Psoas muscle (tissue), 8 donors: ENCODE measurements at places on chromosomes 13 and 19. TPM values are rescaled to one million over a fixed set of nuclear protein-coding genes. Genes with fewer than 3 reads are reported as not detected.
A peak's percentile ranks its signal among the peaks of the same experiment; 100 is the strongest.

KLK8 gene
- not detected for total RNA-seq

DHX34 gene
- 10.0 TPM for total RNA-seq

CEBPA gene
- 9.8 TPM for total RNA-seq

ZNF432 gene
- 3.1 TPM for total RNA-seq

CLEC4G gene
- total RNA-seq, result 0.69 TPM

GRCh38 chr13:29902632-29903305 lies 52.4 kb upstream of the UBL3 start:
- H3K27me3 ChIP-seq, result no peaks in the 10 kb centered on the region
- no peak for DNase-seq
- H3K4me3 ChIP-seq, result no peak overlapping the region
- no peaks in the 10 kb centered on the region for H3K4me1 ChIP-seq
- H3K36me3 ChIP-seq, result no peaks in the 10 kb centered on the region
- no peak overlapping the region for H3K27ac ChIP-seq

GRCh38 chr13:47546391-47547225 lies 454.5 kb downstream of the SUCLA2 start:
- H3K36me3 ChIP-seq, result no peaks in the 10 kb centered on the region
- no peak for DNase-seq
- no peak overlapping the region for H3K4me3 ChIP-seq
- no peak overlapping the region for H3K27ac ChIP-seq
- H3K27me3 ChIP-seq, result no peaks in the 10 kb centered on the region
- no peaks in the 10 kb centered on the region for H3K4me1 ChIP-seq

- H3K36me3 ChIP-seq, result no peaks in the 10 kb centered on the region
- no peak overlapping the region for H3K4me3 ChIP-seq
- H3K27ac ChIP-seq, result no peak overlapping the region
- DNase-seq, result no peak
Measured at GRCh38 chr19:9943744-9944143, 7.4 kb upstream of the OLFM2 start.

DNA sequence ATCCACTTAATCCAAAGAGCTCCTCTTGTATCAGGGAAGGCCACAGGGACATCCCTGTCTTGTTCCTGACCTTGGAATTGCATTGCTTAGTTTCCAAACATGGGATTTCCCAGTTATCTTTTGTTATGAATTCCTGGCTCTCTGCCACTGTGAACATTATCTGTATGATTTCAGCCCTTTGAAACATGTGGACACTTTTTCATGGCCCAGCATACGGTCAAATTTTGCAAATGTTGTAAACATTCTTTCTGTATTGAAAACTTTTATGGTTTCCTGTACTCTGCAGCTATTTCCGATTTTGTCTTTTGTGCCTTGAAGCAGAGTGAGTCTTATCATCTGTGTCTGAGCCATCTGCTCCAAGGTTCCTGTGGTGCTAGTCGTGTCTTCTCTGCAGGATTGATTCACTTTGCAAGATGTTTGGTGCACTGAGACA lies 4.5 kb upstream of the CFAP97D2 start:
- no peaks in the 10 kb centered on the region for H3K27me3 ChIP-seq
- no peak overlapping the region for H3K4me3 ChIP-seq
- no peaks in the 10 kb centered on the region for H3K36me3 ChIP-seq
- no peak for DNase-seq
- H3K27ac ChIP-seq, result no peak overlapping the region

DNA sequence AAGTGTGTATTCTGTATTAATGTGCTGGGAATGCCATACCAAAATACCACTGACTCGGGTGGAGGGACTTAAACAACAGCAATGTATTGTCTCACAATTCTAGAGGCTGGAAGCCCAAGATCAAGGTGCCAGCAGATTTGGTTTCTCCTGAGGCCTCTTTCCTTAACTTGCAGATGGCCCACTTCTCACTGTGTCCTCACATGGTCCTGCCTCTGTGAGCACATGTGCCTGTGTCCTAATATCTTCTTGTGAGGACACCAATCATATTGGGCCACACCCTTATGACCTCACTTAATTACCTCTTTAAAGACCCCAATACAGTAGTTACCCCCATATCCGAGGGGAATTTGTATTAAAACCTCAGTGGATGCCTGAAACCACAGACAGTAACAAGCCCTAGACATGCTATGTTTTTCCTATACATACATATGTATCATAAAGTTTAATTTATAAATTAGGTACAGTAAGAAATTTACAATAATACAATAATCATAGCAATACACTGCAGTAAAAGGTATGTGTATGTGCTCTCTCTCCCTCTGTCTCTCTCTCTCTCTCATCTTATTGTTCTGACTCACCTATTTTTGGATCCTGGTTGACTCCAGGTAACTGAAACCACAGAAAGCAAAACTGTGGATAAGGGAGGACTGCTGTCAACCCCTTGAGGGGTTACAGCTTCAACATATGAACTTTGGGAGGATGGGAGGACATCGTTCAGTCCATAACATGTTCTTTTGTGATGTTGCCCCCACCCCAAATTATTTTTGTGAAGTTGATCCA lies 174.3 kb downstream of the IRS2 start:
- no peaks in the 10 kb centered on the region for H3K4me1 ChIP-seq
- no peak for DNase-seq
- no peak overlapping the region for H3K4me3 ChIP-seq

DNA sequence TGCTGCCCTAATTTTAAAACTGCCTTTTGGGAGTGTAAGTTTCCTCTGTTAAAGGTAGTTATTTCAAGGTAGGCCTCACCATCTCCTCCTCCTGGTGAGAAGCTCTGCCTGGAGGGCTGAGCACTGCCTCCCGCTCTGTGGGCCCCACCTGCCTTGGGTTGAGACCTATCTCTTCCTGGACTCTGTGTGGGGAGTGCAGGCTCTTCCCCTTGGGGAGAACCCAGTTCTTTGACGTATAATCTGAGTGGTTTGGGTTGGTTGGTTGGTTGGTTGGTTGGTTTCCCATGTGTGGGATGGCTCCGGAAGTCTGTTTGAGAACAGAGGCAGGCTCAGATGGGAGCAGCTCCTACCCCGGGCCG lies 39.1 kb downstream of the ACTN4 start:
- no peaks in the 10 kb centered on the region for H3K36me3 ChIP-seq
- H3K4me3 ChIP-seq, result no peak overlapping the region
- peak overlapping the region; percentile 98 for H3K27ac ChIP-seq
- H3K27me3 ChIP-seq, result no peaks in the 10 kb centered on the region
- H3K4me1 ChIP-seq, result peaks cover 76% of the 10 kb centered on the region

- no peak for DNase-seq
- no peaks in the 10 kb centered on the region for H3K36me3 ChIP-seq
- no peak overlapping the region for H3K27ac ChIP-seq
- no peaks in the 10 kb centered on the region for H3K4me1 ChIP-seq
Measured at GRCh38 chr19:56261145-56261544, 11.4 kb upstream of the EDDM13 start.

DNA sequence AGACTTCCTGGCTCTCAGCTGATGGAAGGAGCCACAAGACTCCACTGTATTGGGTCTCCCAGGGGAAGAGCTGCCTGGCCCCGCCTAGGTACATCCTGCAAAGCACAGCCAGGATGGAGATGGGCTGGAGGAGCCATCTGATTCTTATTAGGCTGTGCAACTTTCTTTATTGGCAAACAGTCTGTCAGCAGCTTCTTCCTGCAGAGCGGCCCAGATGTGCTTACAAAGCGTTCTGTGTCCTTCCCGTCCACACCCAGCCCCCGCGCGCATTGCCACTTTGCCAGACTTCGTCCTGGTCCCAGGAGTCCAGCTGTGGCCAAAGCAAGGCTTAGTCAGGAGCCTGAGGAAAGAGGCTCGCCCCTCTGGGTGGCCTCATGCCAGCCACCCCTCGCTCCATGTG lies 409.3 kb downstream of the ZNF536 start:
- no peak overlapping the region for H3K27ac ChIP-seq
- H3K27me3 ChIP-seq, result no peaks in the 10 kb centered on the region
- no peaks in the 10 kb centered on the region for H3K36me3 ChIP-seq
